ENCODE measurements at places on chromosomes 6 and 20. TPM values are rescaled to one million over a fixed set of nuclear protein-coding genes. Genes with fewer than 3 reads are reported as not detected.

The GRM4 gene
- not detected for total RNA-seq

- H3K27ac ChIP-seq: no peak overlapping the region
- H3K27me3 ChIP-seq: no peaks in the 10 kb centered on the region
- H3K4me1 ChIP-seq: no peaks in the 10 kb centered on the region
Measured at GRCh38 chr6:137095651-137096238, 51.0 kb upstream of the IL20RA start.

GRCh38 chr6:140744659-140745320 lies 1370.3 kb upstream of the CITED2 start:
- no peaks in the 10 kb centered on the region for H3K4me1 ChIP-seq
- H3K36me3 ChIP-seq: no peaks in the 10 kb centered on the region
- H3K4me3 ChIP-seq: no peak overlapping the region
- no peak for DNase-seq
- H3K27me3 ChIP-seq: no peaks in the 10 kb centered on the region

- no peaks in the 10 kb centered on the region for H3K36me3 ChIP-seq
- no peak for DNase-seq
- no peaks in the 10 kb centered on the region for H3K27me3 ChIP-seq
- H3K27ac ChIP-seq: peak overlapping the region; percentile 83
Measured at GRCh38 chr6:63452125-63452524, 120.2 kb upstream of the LOC128125822 start.

DNA sequence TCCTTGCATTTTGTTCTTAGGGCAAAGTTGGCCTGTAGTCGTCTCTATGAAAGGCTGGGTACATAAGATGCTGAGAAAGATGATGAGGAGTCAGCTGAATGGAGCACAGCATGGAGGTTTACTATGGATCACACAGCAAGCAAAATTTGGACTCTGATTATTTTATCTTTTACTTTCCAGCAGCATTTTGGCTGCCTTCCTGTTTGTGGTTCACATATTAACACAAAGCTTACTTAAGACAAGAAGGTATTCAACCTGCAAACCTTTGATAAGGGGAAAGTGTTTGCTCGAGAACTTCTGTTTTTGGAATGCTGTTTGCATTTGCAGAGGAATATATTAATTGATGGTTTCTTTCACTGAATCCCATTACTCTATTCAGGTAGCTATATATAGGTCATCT lies 103.1 kb upstream of the ENPP5 start:
- H3K4me1 ChIP-seq: no peaks in the 10 kb centered on the region
- DNase-seq: no peak
- no peak overlapping the region for H3K27ac ChIP-seq
- no peaks in the 10 kb centered on the region for H3K36me3 ChIP-seq
- no peak overlapping the region for H3K4me3 ChIP-seq

The CABLES2 gene
- 3.2 TPM for total RNA-seq

The GNAS-AS1 gene
- 0.08 TPM for total RNA-seq

The BTNL2 gene
- not detected for total RNA-seq
